Fibroblast of villous mesenchyme (primary cell): ENCODE measurements at places on chromosomes 11 and 22. TPM values are rescaled to one million over a fixed set of nuclear protein-coding genes. Genes with fewer than 3 reads are reported as not detected.

Gene RBMXL2
- total RNA-seq, result under 0.01 TPM in 1 of 2 replicates, not detected in the other

Gene LMO2
- under 0.01 TPM in 2 replicates for total RNA-seq

Gene TPBGL
- total RNA-seq, result not detected in 2 replicates

GRCh38 chr11:66119348-66120133, 49.5 kb downstream of the PACS1 start:
- peak; percentile 98 for DNase-seq

- DNase-seq, result no peak
Measured at GRCh38 chr11:134287561-134287960, 11.4 kb downstream of the GLB1L3 start.

DNA sequence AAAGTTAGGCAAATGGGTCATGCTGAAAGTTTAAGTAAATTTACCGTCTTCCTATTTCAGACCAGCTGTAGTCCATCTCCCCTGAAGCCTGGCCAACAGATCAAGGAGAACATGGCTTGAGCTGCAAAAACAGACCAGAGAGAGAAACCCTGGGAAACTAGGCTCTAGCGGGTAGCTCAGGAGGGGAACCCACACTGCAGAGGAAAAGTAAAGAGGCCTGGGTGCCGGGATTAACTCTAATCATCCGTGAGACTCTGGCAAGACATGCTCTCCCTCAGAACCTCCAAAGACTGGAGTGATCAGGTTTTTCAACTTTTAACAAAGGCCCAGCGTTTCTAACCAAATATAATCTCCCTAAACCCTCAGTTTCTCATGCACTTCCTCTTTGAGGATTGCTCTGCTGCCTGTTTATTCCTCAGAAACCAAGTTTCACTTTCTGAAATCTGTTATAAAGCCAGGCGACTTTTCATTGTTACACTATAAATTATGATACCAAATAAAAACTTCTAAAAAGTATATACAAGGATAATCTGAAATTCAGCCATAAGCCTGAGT, 67.5 kb downstream of the GAB2 start:
- DNase-seq, result peak; percentile 73

DNA sequence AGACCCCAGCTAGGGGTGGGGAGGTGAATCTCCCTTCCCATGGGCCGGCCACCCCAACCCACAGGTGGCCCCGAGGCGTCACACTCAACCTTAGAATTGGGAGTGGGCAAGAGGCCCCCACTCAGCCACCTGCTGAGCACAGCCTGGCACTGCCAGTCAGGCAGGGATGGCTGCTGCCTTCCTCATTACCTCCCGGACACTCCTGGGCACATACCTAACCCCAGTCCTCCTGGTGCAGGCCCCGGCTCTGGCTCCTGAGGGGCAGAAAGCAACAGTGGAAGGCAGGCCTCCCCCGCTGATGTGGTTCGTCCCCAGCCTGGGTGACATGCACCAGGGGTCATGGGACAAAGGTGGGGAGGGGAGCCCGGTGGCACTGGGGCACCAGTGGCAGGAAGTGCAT, 103.6 kb downstream of the MPPED1 start:
- no peak for DNase-seq

DNA sequence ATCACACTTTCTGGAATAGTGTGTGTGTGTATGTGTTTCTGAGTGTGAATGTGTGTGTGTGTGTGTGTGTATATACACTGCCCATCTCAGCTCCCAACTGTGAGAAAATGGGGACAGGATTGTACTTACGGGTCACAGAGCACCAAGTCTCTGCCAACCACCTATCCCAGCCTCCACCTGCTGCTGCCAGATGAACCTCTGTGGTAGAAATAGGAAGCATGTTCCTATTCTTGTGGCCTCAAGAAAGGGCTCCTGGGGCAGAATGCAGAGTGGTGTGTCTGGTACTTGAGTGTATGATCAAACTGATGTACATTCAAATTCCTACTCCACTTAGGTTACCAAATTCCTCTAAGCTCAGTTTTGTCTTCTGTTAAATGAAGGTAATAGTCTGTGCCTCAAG, 14.6 kb downstream of the UBASH3B start:
- no peak for DNase-seq
